ENCODE measurements at places on chromosomes 12 and 14. TPM values are rescaled to one million over a fixed set of nuclear protein-coding genes. Genes with fewer than 3 reads are reported as not detected.

The SYNDIG1L gene
- not detected for total RNA-seq

The SLC39A2 gene
- 0.05 TPM for total RNA-seq

The ZNF705A gene
- not detected for total RNA-seq

The MDGA2 gene
- 4.2 TPM for total RNA-seq

The C12orf54 gene
- total RNA-seq: not detected

The OAS1 gene
- total RNA-seq: 5.2 TPM

The NINJ2 gene
- total RNA-seq: 0.50 TPM

DNA sequence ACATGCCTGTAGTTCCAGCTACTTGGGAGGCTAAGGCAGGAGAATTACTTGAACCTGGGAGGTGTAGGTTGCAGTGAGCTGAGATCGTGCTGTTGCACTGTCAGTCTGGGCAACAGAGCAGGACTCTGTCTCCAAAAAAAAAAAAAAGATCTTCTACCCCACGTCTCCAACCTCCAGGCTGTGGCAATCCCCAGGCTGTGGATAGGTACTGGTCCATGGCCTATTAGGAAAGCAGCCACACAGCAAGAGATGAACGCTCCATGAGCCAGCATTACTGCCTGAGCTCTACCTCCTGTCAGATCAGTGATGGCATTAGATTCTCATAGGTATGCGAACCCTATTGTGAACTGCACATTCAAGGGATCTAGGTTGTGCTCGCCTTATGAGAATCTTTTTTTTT lies 6.1 kb upstream of the PTGES3 start:
- DNase-seq: no peak

DNA sequence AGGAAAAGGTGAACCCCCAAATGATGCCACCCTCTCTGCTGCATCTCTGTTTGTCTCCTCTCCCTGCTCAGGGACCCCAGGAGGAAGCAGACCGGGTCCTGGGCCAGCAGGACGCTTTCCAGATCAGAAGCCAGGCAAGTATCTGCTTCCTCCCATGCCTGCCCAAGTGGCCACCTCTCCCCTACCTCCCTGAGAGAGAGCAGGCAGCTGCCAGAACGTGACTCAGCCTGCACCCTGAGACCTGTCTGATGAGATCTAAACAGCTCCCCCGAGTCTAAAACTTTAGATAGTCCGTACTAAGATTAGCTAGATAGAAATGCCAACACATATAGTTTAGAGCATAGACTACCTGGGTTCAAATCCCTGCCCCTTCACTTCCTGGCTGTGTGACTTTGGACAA lies 31.2 kb upstream of the OAS1 start:
- DNase-seq: no peak

GRCh38 chr14:105358140-105358846 lies 40.0 kb upstream of the TEX22 start:
- no peak for DNase-seq

- DNase-seq: peak; percentile 74
These were observed 34.8 kb downstream of the NFKBIA start for GRCh38 chr14:35369701-35370191.

- DNase-seq: no peak
These were observed 8.5 kb upstream of the AK7 start for GRCh38 chr14:96383445-96383844.

DNA sequence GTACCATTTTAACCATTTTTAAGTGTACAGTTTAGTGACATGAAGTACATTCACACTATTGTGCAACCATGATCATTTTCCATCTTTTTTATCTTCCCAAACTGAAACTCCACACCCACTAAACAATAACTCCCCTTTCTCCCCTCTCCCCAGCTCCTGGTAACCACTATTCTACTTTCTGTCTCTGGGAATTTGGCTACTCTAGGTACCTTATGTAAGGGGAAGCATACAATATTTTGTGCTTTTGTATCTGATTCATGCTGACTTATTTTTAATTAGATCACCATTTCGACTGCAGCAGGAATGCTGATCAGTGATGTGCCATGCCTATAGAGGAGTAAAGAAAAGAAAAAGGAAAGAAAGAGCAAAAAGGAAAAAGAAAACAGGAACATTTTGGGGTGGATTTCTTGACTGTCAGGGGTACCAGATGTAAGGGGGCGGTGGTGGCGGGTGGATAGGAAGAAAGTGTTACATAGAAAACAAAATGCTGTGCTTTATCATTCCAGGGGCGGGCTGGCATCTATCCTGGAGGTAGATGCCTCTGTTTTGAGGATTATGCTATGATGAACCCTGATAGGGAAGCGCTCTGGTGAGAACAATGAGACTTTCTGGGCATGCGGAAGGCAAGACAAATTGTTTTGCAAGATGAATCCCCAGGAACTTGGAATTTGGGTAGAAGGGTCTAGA lies 45.2 kb upstream of the CTDSP2 start:
- no peak for DNase-seq

- DNase-seq: no peak
These were observed 12.9 kb downstream of the MMP14 start for GRCh38 chr14:22849212-22849819.

Data from HT1080 (cell line).